ENCODE measurements at places on chromosomes 3 and 15. TPM values are rescaled to one million over a fixed set of nuclear protein-coding genes. Genes with fewer than 3 reads are reported as not detected.

Gene TMEM212
- not detected for total RNA-seq

- DNase-seq, result peak; percentile 70
Measured at GRCh38 chr15:41585127-41586047, 26.4 kb downstream of the TYRO3 start.

Gene ZBTB47
- 5.5 TPM for total RNA-seq

Gene PRRT3
- total RNA-seq, result 3.8 TPM

DNA sequence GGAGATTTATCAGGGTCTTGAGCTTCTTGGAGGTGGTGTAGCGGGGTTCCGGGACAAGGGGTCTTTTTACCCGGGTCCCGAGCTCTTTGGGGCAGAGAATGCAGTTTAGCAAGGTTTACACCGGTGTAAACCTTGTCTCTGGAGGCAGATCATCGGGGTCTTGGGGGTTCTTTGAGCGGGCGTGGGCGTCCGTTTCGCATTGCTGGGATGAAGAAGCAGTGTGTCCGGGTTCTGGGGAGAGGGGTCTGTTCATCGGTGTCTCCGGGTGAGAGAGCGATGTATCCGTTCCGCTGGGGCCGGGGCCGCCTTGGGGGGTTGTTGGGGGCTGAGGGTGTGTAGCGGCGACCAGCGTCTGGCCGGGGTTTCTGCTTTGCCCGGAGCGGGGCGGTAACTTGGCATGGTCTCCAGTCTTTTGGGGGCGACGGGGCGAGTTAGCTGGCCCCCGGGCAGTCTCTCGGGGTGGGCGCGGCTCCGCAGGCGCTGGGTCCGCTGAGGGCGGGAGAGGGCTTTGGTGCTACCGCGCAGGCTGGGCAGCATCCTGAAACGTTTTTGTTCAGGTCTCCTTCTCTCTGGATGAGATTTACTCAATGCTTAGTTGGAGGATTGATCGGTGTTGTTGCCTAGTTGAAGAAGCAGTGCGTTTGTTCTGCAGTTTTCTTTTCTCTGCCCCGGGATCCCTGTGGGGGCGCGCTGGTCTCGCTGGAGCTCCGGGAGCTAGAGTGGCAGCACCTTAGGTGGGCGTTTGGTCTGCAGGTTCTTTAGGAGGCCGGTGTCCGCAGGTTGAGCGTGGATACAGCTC, 843 bp downstream of the GLCE start:
- DNase-seq, result peak; percentile 40

- DNase-seq, result no peak
Measured at GRCh38 chr3:5585085-5585484, 397.6 kb downstream of the EDEM1 start.

Gene SLC7A14
- total RNA-seq, result 2.8 TPM

GRCh38 chr3:39237027-39237426, 42.8 kb downstream of the CX3CR1 start:
- DNase-seq, result no peak

DNA sequence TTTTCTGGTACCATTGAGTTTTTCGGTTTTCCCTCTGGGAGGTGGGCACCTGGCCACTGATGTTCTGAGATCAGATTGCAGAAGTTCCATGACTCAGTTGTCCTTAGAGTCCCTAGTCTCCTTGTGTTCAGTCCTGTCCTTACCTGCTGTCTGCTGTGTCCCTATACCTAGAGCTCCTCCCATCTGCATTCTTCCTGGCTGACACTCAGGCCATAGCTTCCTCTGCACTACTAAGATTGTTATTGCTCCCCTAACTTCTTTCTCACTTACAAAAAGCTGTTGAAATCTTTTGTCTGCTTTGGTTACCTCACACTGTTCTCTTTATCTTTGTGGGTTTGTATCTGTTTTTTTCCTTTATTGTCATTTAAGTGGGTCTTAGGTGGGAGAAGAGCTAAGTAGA, 13.2 kb downstream of the USP3 start:
- DNase-seq, result no peak

Gene MYO5C
- 2.5 TPM for total RNA-seq

DNA sequence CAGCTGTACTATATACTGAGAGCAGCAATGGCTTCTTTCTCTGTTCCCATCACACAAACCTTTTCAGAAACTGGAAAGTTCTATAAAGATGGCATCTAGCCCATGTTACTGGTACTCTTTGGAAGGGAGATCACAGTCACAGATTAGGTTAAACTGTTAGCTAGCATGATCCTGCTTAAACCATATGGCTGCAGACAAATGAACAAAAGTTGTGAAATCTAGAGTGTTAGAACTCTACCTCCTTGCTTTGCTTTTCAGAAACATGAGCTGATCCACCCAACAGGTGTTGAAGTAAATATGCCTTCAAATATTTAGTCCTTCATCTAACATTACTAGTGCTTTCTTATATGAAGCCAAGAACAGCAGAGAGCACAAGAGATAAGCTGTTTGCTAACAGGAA, 102.6 kb downstream of the SNRK start:
- no peak for DNase-seq

DNA sequence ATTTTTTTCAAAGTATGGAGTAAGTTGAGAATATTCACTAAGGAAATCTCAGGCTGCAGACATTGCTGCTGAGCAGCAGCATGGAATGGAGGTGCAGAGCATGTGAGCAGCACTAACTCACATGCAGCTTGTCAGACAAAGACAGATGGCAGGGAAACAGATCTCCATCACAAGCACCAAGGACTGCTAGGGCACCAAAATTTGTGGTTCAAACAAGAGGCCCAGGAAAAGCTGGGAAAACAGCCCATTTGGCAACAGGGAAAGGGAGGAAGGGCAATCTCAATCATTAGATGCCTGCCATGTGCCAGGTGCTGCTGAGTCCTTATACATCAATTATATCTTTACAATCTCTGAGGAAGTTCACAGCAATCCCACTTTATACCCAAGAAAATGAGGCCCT, 47.2 kb upstream of the EIF1B start:
- no peak for DNase-seq

DNA sequence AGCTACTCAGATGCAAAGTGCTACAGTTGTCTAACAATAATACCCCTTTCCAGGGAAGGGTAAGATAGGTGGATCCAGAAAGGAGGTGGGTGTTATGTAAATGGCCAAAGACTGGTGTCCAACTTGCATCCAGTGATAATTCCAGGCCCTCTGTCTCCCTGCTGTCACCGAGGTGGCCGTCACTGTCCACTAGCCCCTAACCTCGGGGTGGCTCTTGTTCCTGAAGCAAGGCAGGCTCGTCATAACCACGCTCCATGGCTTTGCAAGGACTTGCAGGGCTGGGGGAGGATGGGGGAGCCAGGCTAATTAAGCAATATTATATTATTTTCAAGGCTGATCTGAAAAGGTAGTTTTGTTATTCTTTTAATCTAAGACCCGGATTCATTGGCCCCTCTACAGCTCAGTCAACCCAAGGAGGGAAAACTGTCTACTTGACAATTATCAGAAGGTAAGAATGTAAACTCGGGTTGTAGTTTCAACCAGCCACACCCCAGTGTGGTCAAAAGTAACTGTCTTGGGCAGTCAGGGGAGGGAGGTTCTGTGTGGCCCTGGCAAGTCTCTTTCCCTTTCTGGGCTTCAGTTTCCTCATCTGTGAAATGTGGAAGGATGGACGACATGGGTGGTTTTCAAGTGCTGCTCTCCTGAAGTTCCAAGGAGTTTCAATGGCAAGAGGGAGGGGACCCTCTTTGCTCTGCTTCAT, 220.1 kb upstream of the BHLHE40 start:
- no peak for DNase-seq

Gene CRABP1
- total RNA-seq, result not detected

DNA sequence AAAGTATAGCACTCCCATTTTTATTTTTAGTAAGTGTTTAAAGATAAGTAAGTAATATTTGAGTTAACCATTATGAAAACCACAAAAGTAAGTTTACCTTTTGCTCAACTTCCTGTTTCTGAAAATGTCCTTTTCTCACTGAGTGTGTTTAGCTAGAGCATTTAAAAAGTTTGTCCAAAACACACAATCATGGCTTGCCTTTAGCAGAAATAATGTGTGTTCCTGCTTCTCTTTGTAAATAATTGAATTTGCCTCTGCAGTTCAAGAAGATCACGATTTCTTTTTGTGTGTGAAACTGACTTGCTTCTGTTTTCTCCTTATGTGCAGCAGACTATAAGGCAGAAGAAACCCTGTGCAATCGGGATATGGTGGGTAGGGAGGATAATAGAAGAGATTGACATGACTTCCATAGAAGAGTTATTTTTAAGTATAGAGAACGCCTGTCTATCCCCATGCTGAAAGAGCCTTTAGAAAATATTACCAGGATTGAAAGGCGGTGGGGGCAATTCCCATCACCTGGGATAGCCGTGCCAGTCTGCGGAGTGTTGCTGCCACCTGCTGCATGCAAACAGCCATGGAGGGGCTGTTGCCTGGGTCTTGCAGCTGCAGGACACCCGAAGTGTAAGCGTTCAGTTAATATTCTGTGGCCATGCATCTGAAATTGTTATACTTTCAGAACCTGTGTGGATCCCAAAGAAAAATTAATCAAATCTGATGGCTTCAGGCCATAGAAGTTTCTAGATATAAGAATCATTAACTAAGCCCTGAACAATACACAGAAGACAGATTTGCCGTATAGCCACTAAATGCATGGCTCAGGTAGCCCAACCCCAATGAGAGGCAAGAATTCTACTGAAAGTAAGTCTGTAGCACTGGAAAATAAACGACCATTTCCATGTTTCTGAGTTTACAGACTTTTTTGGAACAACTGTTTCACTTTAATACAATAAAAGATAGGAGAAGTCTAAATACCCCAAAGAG, 2.4 kb upstream of the CD96 start:
- peak; percentile 76 for DNase-seq

- no peak for DNase-seq
Measured at GRCh38 chr15:34370129-34370528, 3.1 kb upstream of the LPCAT4 start.

DNA sequence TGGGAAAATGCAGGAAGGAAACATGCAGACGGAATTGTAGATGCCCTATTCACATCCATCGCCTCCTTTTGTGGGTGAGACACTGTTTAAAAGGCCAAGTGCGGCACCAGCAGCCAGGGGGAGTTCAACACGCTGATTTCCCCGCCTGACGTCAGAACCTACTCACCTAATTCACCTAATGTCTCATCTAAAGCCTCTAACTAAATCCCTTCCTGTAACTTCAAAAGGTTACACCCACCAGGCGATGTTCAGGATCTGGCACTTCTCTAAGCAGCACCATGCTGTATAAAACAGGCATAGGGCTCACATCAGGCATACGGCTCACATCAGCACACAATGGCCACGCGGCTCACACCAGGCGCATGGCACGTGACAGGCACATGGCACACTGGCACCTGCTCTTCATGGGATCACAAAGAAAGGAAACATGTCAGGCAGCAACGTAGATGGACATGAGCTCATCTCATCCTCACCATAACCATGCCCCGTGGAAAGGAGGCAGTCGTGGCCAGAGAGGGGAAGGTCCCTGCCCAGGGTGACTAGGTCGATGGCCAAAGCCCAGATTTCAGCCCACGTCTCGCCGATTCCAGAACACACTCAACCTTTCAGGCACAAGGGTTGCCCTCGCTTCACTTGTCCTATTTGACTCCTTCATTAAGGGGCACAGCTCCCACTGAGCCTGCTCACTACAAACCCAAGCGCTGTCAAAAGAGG, 21.7 kb downstream of the XXYLT1 start:
- DNase-seq, result no peak

- DNase-seq, result no peak
Measured at GRCh38 chr15:91127236-91127955, 27.3 kb downstream of the SV2B start.

Gene PPARG
- 1.6 TPM for total RNA-seq

GRCh38 chr3:45976191-45977091, 19.2 kb downstream of the FYCO1 start:
- no peak for DNase-seq

DNA sequence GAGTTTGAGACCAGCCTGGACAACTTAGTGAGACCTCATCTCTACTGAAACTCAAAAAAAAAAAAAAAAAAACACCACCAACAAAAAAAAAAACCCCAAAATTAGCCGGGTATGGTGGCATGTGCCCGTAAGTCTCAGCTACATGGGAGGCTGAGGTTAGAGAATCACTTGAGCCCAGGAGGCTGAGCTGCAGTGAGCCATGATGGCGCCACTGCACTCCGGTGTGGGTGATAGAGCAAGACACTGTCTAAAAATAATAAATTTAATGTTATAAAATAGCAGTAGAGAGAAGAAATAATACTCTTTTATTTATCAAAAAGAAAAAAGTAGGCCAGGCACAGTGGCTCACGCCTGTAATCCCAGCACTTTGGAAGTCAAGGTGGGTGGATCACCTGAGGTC, 17.4 kb downstream of the RCCD1 start:
- DNase-seq, result no peak

Gene KLF15
- total RNA-seq, result not detected

Gene GOLGA6L10
- total RNA-seq, result 0.25 TPM

GRCh38 chr3:112096176-112096575, 10.0 kb downstream of the C3orf52 start:
- DNase-seq, result peak; percentile 42

GRCh38 chr3:77462951-77463350, 423.1 kb downstream of the ROBO2 start:
- no peak for DNase-seq

GRCh38 chr15:98744506-98744905, 96.2 kb downstream of the IGF1R start:
- no peak for DNase-seq

GRCh38 chr15:83835479-83835878, 181.6 kb downstream of the ADAMTSL3 start:
- DNase-seq, result no peak

GRCh38 chr3:141020143-141020830, 30.9 kb upstream of the SPSB4 start:
- peak; percentile 38 for DNase-seq

DNA sequence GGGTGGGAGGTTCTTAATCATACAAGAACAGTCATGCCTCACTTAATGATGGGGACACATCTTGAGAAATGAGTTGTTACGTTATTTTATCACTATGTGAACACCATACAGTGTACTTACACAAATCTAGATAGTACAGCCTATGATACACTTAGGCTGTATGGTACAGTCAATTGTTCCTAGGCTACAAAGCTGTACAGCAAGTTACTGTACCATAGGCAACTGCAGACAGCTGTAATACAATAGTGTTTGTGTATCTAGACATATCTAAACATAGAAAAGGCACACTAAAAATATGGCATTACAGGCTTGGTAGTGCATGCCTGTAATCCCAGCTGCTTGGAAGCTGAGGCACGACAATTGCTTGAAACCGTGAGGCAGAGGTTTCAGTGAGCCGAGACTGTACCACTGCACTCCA, 55.7 kb upstream of the PLXND1 start:
- no peak for DNase-seq

GRCh38 chr15:71313806-71314205, 198.5 kb downstream of the THSD4 start:
- DNase-seq, result peak; percentile 64

DNA sequence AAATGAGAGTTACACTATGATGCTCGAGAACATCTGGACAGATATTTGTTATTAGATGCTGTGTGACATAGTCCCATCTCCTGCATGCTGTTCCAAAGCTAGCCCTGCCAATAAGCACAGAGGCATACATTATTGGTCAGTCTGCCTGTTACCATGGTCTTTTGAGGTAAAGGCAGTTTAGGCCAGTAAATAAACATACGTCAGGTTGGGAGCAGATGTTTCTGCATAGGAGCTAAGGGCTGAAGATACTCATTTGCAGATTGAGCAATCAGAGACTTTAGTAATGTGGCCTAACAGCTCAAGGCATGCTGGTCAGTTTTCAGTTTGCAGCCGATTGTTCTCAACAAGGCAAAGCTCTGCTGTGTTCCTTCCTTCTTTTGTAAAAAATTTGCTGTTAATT, 192.9 kb downstream of the ADAMTSL3 start:
- DNase-seq, result no peak

Gene ITGB5
- 224 TPM for total RNA-seq

Measured in M059J (cell line).